CMK (cell line): ENCODE measurements at places on chromosomes 13 and 19.

GRCh38 chr19:14271840-14272239, 65.9 kb upstream of the ADGRL1 start:
- DNase-seq: no peak

DNA sequence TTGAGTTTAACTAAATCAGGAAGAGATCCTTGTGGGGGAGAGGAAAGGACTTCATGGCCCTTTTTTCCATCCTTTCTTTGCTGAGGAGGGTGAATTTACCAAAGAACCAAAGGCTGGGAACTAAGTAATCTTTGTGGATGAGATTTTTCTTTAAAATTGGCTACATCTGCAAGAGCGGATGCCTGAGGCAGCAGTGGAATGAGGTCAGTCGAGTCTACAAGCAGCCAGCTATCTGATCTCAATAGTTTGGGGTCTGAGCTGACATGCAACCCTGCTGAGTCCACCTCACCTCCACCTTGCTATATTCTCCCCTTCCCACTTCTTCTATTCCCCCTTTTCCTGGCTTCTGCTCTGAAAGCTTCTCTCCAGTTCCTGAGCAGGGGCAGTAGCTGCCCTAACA, 3.6 kb upstream of the DNAJC15 start:
- no peak for DNase-seq

DNA sequence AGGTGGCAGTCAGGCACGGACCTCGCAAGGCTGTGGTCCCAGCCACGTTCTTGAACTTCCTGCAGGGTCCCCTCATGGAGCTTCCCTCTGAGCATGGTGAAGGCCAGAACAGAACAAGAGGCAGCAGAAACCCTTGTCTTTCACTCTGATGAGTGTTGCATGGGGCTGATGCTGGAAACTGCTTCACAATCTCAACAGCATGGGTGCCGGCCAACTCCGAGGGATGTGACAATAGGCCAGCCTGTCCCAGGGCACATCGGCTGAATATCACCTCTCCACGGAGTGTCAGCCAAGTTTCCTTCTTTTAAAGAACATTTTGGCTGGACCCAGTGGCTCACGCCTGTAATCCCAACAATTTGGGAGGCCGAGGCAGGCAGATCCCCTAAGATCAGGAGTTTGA, 173.9 kb downstream of the FOXO1 start:
- DNase-seq: no peak

DNA sequence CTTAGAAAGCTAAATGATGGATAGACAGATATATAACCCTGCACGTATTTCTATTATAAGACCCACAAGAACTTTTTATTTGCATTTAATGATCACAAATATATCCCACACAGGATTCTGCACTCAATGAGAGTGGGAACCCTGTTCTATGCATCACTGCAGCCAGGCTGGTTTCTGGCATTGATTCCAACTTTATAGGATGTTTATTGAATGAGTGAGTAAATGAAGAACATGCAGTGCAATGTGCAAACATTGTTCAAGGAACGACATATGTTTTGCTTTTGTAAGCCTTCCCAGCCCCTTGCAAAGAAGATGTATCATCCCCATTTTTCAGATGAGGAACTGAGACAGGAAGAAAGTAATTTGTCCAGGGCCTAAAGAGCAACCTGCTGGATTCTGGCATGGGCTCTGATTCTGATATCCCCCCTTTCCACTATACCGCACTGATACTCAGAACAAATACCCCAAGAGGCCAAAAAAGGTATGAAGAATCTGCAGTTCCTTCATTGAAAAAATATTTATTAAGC, 246.3 kb downstream of the LACC1 start:
- DNase-seq: no peak

DNA sequence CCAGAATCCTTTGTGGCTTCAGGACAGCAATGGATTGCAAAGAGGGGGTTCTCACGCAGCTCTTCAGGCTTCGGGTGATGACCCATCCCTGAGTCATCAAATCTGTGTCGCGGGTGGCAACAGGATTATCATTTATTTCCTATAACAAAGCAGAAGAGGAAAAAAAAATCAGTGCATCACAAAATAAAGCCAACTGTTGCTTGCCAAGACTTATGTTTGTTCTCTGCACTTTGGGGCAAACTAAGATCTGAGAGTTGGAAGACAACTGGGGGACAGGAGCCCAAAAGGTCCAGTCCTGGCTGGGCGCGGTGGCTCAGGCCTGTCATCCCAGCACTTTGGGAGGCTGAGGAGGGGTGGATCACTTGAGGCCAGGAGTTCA, 6.4 kb downstream of the GNA15 start:
- no peak for DNase-seq

- DNase-seq: no peak
Observed at GRCh38 chr19:6970021-6970420, 51.2 kb downstream of the MBD3L2B start.

DNA sequence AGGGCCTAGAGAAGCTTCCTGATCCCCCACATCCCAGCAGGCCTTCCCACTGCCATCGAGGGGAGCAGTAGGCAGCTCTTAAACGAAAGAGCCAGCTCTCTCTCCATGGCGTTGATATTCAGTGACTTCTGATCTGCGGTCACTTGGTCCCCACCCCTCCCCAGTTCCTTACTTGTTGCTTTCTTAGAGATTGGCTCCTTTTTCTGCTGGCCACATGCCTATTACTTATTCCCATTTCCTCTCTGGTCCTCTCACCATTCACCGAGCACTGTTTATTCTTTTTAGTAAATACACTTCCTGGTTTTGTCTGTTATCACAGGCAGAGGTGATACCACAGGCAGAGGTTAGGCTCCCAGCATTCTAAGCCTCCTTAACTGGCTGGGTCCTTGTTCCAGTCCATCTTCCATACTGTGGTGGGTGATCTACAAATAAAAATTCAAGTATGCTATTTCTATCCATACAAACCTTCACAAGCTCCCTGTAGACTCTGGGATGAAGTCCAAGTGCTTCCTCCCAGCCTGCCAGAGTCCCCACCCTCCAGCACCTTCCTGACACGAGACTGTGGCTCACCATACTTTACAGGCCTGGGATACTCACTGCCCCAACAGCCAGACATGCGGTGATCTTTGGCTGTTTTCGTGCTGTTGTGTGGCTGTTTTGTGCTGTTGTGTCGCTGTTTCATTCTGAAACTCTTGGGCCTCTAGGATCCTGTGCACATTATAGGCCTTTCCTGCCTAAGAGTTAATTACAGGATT, 315.9 kb downstream of the ATP8A2 start:
- DNase-seq: no peak

- no peak for DNase-seq
Observed at GRCh38 chr19:17246681-17247425, 1.1 kb upstream of the NR2F6 start.

- DNase-seq: no peak
Observed at GRCh38 chr13:28655561-28655960, 3.4 kb upstream of the POMP start.
